ENCODE measurements at places on chromosomes 1 and 21.

GRCh38 chr1:109517337-109517736 is 7.8 kb upstream of the AMIGO1 start:
- DNase-seq, result no peak

DNA sequence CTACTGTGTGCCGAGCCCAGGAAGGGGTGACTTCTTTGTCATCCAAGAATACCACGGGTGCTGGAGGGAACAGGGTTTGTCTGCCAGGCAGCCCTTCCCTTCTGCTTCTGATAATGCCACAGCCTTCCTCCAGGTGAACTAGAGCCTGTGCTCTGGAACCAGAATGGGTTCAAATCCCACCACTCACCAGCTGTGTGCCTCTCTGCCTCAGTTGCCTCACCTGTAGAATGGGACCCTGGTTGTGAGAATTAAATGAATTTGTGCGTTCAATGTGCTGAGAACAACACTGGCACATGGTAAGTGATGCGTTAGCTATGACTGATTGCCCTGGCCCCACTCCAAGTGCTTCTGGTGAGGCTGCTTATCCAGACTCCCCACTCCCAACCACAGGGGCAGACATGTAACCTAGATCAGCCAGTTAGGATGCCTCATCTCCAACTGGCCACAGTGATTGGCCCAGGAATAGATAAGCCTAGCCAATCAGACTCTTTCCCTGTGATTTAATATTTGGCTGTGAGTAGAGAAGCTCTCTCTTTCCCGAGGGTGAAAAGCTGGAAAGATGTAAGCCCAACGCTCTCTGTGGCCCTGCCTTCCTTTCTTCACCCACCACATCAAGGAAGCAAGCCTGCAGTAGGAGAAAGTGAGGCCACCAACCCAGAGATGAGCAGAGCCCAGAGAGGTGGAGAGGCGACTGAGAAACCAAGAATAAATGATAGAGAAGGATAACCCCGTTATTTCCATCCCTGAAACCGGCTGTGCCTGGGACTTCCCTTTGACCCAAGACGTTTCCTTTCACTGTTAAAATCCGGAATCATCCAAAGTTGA is 20.8 kb upstream of the LAPTM5 start:
- no peak for DNase-seq

GRCh38 chr1:43383449-43383848 is 6.2 kb downstream of the MED8 start:
- no peak for DNase-seq

GRCh38 chr21:35050348-35051286 is 1.5 kb upstream of the RUNX1 start:
- DNase-seq, result no peak

- no peak for DNase-seq
Observed at GRCh38 chr1:87093286-87093685, 178.9 kb downstream of the HS2ST1 start.

DNA sequence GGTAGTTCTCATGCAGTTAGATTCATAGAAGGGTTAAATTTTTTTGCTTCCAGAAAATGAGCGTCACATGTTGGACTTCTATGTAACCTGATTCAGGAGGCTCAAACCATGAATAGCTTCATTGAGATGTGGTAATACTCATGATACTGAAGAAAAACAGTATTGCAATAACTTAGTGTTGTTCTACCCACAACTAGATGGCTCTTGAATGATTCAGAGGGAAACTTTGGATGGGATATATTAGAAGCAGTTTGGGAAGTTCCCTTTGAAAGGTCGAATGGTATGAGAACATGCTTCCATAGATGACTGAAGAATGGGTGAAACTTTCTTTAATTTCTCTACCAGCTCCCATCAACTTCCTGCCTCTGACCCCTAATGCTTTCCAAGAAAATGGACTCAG is 211.7 kb upstream of the PTGFR start:
- no peak for DNase-seq

DNA sequence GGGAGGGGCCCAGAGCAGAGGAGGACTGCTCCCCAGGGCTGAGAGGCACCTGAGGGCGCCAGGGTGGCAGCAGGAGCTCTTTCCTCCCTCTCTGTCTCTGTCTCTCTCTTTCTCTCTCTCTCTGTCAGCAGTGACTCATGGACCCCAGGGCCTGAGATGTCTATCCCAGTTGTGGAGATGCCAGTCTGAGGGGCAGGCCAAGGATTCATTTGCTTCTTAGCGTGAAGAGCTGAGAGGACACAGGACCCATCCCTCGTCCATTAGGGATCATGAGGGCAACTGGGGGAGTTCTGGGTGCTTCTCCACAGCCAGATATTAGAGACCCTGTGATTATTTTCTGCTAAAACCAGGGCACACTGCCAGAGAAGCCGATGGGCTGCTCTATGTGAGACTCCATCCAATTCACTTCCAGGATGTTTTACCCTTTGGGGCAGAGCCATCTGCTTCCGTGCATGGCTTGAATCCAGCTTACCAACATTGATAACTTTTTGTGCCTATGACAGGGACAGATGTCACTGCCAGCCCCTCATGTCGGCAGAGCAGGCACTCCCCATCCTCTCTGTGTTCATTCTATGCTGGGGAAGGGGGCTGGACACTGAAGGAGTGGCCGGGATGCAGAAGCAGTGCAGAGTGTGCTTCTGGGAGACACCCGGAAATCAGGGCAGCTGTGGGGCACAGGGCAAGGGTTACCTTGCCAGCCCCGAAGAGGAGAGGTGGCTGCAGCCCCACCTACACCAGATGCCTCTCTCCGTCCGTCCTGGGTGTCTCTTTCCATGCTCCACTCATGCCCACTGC is 4.1 kb upstream of the PCBP3 start:
- DNase-seq, result no peak

DNA sequence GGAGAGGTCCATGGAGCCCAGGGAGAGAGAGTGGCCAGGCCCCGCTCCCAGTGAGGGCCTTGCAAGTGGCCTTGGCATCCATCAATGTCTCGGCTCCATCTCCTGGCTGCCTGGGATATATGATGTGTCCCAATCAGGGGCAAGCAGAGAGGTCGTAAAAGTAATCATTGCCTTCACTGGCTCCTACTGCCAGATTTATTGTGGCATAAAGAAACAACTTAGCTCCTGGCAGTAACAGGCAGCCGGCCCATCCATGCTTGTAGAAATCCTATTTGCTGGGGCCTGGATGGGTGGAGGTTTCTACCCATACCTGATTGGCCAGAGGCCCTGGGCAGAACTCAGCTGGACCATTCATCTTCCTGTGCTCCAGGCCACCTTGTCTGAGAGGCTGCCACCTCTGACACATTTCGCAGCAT is 272.6 kb downstream of the MATN1 start:
- DNase-seq, result no peak

DNA sequence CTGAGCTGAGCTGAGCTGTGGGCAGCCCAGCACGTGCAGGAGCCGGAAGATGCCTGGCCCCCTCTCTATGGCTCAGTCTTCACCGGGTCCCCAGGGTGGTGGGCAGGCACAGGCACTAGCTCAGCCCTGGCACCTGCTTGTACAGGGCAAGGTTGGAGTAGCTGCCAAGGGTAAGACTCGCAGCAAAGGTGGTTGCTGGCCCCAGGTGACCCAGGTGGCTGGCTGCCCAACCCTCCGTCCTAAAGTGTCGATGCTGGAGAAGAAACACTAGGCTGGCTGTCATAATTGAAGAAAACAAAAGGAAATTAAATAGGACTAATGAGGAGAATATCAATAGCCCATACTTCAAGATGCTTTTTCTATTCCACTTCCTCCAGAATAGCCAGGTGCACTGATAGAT is 77.1 kb upstream of the ACTL8 start:
- DNase-seq, result no peak

DNA sequence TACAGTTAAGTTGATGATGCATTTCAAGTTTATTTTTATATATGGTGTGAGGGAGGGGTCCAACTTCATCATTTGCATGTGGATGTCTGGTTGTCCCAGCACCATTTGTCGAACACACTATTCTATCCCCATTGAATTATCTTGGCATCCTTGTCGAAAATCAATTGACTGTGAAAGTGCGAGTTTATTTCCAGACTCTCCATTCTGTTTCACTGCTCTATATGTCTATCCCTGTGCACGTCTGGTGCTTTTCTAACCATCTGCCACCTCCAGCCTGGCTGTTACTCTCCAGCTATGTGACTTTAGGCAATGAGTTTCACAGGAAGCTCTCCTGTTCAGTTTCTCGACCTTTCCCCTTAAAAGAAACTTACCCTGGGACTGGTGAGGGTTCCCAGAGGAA is 137.1 kb upstream of the KLHDC7A start:
- no peak for DNase-seq

GRCh38 chr1:184509105-184509504 is 122.3 kb downstream of the C1orf21 start:
- no peak for DNase-seq

GRCh38 chr1:154434346-154435085 is 29.4 kb downstream of the IL6R start:
- DNase-seq, result no peak

DNA sequence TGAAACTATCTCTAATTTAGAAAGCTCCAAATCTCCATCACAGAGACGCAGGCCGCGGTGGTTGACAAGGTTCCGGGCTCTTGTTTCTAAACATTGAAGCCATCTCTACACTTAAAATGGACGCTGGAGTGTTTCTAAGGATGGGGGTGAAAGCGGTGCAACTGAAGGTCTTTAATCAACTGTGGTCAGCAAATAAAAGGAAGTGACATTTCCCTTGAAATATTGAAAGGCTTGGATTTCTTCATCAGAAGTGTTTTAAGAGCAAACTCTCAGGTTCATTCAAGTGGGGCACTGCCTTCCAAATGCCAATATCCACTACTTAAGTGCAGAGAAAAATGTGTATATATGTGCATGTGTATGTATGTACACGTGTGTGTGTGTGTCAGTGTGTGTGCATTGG is 117.3 kb downstream of the KAZN start:
- DNase-seq, result no peak

DNA sequence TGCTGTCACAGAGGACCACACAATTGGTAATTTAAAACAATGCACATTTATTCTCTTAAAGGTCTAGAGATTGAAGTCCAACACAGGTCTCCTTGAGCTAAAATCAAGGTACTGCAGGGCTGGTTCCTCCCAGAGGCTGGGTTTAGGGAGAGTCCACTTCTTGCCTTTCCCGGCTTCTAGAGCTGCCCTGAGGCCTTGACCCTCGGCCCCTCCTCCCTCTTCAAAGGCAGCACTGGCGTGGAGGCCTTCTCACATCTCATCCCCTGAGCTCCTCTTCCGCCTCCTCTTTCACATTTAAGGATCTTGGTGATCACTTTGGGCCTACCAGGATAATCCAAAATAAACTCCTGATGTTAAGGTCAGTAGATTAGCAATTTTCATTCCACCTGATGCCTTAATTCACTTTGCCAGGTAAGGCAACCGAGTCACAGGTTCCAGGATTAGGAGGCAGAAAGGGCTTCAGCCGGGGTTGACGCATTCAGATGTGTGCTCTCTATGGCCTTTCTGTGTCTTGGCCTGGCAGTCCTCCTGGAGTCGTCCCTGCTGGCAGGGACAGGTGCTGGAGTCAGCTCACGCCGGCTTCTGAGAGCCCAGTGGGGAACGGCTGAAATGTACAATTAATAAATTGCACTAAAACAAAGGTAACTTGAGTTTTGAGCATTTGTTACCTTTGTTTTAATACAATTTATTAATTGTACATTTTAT is 61.2 kb upstream of the ABCG1 start:
- DNase-seq, result no peak

GRCh38 chr1:29032841-29033240 is 90.9 kb downstream of the TMEM200B start:
- DNase-seq, result no peak

DNA sequence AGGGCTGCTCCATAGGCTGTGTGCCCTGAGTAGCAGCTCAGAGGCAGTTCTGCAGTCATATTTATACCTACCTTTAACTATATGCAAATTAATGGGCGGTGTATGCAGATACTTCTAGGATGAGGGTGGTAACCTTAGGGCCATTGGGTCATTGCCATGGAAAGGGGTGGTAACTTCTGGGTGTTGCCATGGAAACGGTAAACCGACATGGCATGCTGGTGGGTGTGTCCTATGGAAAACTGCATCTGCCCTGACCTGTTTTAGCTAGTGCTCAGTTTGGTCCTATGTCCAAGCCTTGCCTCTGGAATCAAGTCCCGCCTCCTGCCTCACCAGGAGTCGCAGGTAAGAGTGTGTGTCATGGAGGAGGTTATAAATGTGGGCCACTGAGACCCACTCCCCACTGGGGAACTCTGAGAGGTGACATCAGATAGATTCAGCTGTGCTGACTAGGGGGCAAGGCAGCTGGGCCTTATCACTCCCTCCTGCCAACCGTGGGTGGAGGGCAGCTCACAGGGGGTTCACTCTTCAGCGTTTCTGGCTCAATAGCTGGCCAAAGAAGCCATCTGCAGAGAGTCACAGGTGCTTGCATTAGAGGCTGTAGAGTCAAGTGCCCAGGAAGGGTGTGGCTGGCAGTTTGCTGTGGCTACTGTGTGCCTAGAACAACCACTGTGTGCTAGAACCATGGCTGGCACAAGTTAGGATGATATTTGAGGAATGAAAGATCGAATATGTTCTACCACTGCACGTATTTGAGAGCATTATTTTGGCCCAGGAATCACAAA is 19.0 kb downstream of the BACE2 start:
- no peak for DNase-seq

GRCh38 chr1:93629101-93630059 is 52.3 kb downstream of the BCAR3 start:
- no peak for DNase-seq

GRCh38 chr1:44072204-44072603 is 40.9 kb upstream of the SLC6A9 start:
- no peak for DNase-seq

GRCh38 chr21:44949161-44949778 is 9.4 kb downstream of the SLX9 start:
- DNase-seq, result peak; percentile 62

GRCh38 chr1:183125279-183125999 is 60.6 kb upstream of the LAMC2 start:
- no peak for DNase-seq

- no peak for DNase-seq
Observed at GRCh38 chr1:231139125-231139649, 22.7 kb upstream of the TRIM67 start.

DNA sequence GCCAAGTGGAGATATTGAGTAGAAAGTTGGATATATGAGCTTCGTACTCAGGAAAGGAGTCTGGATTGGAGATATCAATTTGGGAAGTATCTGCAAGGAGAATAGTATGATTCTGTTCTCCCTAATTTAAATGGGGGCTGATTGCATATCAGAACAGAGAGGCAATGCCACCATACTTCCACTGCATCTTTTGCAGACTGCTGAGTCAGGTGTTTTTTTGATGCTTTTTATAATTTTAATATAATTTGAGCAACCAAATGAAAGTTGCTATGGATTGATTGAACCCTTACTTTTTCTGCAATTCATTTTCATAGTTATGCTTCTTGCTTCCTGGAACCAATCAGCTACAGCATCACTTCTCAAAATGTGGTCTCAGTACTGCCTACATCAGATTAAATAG is 590.3 kb downstream of the USP25 start:
- no peak for DNase-seq

GRCh38 chr1:31418626-31419323 is 5.8 kb downstream of the SERINC2 start:
- no peak for DNase-seq

GRCh38 chr1:42876009-42876408 is 29.6 kb downstream of the ZNF691 start:
- DNase-seq, result no peak

DNA sequence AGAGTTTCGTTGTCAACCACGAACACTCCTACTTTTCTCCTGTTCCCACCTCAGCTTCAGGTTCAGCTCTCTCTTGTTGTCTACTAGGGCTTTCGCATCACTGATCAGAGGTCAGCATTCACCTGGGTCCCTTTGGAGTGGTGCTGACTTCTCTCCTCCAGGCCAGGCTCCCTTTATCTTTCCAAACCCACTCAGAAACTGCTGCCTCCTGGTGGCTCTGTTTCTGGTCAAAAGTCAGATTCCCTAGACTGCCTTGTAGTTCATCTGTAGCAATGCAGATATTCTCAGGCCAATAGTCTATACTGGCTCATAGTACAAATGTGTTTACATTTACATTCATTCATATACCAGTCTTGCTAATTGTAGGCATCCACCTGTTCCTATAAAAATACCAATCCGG is 6.4 kb upstream of the ERI3 start:
- DNase-seq, result no peak

All from right kidney (tissue), 9 donors.